Testis (tissue), 5 donors: ENCODE measurements at places on chromosomes 12 and 14.

- no peak for DNase-seq
Observed at GRCh38 chr12:114680604-114681069, 3.3 kb downstream of the TBX3 start.

- no peak for DNase-seq
Observed at GRCh38 chr12:100356644-100357223, at the start of gene SLC17A8. Gene SLC17A8 (plus strand): TSS chr12:100357074. CDS start chr12:100357392, 318 bp downstream.

GRCh38 chr14:63875311-63875710, 22.5 kb downstream of the SYNE2 start:
- no peak for DNase-seq

DNA sequence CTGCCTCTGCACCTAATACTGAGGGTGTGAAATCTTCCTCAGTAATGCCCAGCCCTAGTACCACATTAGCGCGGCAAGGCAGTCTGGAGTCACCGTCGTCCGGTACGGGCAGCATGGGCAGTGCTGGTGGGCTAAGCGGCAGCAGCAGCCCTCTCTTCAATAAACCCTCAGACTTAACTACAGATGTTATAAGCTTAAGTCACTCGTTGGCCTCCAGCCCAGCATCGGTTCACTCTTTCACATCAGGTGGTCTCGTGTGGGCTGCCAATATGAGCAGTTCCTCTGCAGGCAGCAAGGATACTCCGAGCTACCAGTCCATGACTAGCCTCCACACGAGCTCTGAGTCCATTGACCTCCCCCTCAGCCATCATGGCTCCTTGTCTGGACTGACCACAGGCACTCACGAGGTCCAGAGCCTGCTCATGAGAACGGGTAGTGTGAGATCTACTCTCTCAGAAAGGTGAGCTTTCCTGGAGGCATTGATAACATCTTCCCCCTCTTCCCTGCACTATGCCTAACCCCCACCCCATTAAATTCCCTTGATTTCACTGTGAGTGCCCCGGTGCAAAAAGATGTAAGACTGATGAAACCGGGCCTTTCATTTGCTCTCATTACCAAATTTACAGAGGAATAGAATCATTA, 291.4 kb downstream of the NAV3 start:
- DNase-seq, result no peak

- no peak for DNase-seq
Observed at GRCh38 chr12:70080566-70080965, 162.7 kb upstream of the CNOT2 start.

DNA sequence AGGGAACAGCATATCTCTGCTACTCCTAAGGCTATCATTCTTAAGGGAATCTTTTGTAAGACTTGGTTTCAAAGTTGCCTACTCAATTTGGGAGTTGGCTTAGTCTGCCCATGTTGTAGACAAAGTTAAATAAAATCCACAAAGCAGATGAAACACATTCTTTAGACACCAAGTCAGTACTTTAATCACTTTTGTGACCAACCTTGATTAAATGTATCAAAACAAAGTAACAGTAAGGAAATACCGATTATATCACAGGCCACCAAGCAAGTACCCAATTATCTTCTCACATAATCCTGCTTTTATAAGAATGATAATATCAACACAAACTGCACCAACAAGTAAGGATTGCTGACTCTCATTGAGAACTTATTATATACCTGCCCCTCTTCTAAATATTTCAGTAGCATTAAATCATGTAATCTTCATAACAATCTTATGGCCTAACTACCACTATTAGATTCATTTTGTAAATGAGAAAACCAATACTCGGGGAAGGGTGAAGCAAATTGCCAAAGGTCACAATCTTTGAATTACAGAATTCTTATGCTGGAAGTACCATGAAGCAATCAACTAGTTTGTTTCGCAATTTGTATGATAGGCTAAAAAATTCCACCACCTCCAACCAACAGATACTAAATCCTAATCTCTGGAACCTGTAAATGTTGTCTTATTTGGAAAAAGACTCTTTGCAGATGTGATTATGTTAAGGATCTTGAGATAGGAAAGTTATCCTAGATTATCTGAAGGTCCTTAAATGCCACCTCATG, 12.6 kb upstream of the DIO2 start:
- no peak for DNase-seq

- peak; percentile 30 for DNase-seq
Observed at GRCh38 chr12:7093892-7094291, 1.6 kb upstream of the C1R start.
